ENCODE measurements at places on chromosomes 11 and 22. TPM values are rescaled to one million over a fixed set of nuclear protein-coding genes. Genes with fewer than 3 reads are reported as not detected.

CDK2AP2 gene
- 79.5 TPM for total RNA-seq

OR52A1 gene
- total RNA-seq: not detected

SYT13 gene
- 22.4 TPM for total RNA-seq

OR8G1 gene
- total RNA-seq: not detected

FGF3 gene
- not detected for total RNA-seq

SYCE3 gene
- not detected for total RNA-seq

STIM1 gene
- 65.4 TPM for total RNA-seq

NFAM1 gene
- 2.9 TPM for total RNA-seq

OR5P2 gene
- not detected for total RNA-seq

OR4D5 gene
- total RNA-seq: 0.37 TPM

ACRV1 gene
- total RNA-seq: not detected

CARD10 gene
- 66.4 TPM for total RNA-seq

VEGFB gene
- total RNA-seq: 40.8 TPM

Data from left colon (tissue), 2 donors.